ENCODE measurements at places on chromosomes 1 and 21. TPM values are rescaled to one million over a fixed set of nuclear protein-coding genes. Genes with fewer than 3 reads are reported as not detected.

SPRR2A gene
- not detected for total RNA-seq

CASP9 gene
- total RNA-seq = 8.0 TPM

CD1D gene
- 0.66 TPM for total RNA-seq

LENEP gene
- 0.86 TPM for total RNA-seq

SPATA21 gene
- not detected for total RNA-seq

MRPL24 gene
- total RNA-seq = 37.7 TPM

S100A16 gene
- 83.8 TPM for total RNA-seq

CELF3 gene
- not detected for total RNA-seq

HTR6 gene
- not detected for total RNA-seq

OXCT2 gene
- total RNA-seq = 0.29 TPM

CRNN gene
- total RNA-seq = not detected

ATP1A2 gene
- not detected for total RNA-seq

ZSWIM5 gene
- total RNA-seq = 0.22 TPM

SLC35F3 gene
- 1.9 TPM for total RNA-seq

GABPB2 gene
- 9.7 TPM for total RNA-seq

PPP1R8 gene
- 35.2 TPM for total RNA-seq

PKN2 gene
- total RNA-seq = 40.9 TPM

TENT5C gene
- 1.5 TPM for total RNA-seq

AZIN2 gene
- 6.2 TPM for total RNA-seq

SELL gene
- total RNA-seq = not detected

RCAN1 gene
- total RNA-seq = 57.7 TPM

MYOG gene
- total RNA-seq = not detected

GUK1 gene
- 320 TPM for total RNA-seq

ITPKB gene
- 1.8 TPM for total RNA-seq

SYPL2 gene
- total RNA-seq = 0.44 TPM

CHRM3 gene
- under 0.01 TPM for total RNA-seq

KCNJ9 gene
- not detected for total RNA-seq

NR0B2 gene
- total RNA-seq = not detected

OR2T33 gene
- not detected for total RNA-seq

CLEC20A gene
- total RNA-seq = not detected

LCE1F gene
- total RNA-seq = not detected

S100A8 gene
- not detected for total RNA-seq

WDTC1 gene
- 24.6 TPM for total RNA-seq

OTUD3 gene
- total RNA-seq = 7.7 TPM

CDA gene
- total RNA-seq = 2.0 TPM

ORC1 gene
- total RNA-seq = 0.44 TPM
